Activated T-helper 1 cell treated with anti-CD3 and anti-CD28 coated beads, Interleukin-2, amount 50 U/mL, for 16 hours (primary cell): ENCODE measurements at places on chromosomes 2 and 18.

DNA sequence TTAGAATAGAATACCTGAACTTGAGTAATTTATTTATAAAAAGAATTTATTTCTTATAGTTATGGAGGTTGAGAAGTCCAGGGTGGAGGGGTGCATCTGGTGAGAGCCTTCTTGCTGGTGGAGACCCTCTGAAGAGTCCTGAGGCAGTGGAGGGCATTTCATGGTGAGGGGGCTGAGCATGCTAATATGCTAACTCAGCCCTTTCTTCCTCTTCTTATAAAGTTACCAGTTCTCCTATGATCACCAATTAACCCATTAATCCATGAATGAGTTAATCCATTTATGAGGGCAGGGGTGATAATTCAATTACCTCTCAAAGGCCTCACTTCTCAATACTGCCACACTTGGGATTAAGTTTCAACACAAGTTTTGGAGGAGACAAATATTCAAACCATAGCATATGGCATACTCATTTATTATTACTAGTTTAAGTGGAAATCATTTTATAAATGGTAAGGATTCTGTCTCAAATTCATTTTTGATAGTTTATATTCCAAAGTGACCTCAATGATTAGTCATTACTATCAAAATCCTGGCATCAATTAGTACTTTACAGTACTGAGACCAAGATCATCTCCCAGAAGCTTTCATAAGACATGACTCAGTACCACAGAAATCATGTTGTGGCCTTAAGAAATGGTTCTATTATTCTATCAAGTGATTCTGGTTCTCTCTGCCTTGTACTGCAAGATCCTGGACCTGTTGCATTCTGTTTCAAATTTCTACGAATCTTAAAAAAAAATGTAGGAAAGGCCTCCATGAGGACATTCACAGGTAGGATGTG is 5.5 kb downstream of the ZNF396 start:
- no peak for DNase-seq

GRCh38 chr2:148162871-148163270 is 142.0 kb downstream of the MBD5 start:
- no peak for DNase-seq

DNA sequence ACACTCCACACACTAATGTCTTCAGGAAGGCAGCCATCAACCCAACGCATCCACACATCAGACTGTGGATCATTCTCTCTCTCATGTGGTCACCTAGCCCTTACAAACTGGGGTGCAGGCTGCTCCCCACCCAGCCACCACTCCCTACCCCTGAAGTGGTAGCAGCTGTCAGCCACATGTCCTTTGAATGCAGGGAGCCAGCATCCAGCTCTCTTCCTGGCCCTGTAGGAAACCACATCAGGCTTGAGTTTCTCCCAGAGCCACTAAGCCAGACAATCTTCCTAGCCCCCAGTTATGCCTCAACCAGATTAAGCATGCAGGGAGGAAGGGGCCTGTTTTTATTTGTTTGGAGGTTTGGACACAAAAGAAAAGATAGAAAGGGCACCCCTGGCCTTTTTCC is 52.8 kb upstream of the SPP2 start:
- no peak for DNase-seq

DNA sequence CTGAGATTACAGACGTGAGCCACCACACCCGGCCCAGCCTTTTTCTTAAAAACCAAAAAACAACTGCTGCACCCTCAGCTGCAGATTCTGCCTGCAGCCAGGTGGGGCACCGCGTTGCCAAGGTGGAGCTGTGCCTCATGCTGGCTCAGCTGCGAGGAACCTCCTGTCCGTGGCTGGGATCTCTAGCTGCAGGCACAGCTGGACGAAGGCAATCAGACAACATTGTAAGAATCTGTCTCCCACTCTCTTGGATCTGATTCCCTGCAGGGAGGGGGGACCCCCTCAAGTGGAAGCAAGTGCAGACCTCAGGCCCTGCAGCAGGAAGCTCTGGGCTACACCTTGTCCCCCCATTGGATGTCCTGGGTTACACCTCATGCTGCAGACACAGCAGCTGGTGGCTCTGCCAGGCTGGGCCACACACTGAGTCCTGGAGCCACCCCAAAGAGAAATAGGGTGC is 24.1 kb downstream of the CIDEA start:
- no peak for DNase-seq

DNA sequence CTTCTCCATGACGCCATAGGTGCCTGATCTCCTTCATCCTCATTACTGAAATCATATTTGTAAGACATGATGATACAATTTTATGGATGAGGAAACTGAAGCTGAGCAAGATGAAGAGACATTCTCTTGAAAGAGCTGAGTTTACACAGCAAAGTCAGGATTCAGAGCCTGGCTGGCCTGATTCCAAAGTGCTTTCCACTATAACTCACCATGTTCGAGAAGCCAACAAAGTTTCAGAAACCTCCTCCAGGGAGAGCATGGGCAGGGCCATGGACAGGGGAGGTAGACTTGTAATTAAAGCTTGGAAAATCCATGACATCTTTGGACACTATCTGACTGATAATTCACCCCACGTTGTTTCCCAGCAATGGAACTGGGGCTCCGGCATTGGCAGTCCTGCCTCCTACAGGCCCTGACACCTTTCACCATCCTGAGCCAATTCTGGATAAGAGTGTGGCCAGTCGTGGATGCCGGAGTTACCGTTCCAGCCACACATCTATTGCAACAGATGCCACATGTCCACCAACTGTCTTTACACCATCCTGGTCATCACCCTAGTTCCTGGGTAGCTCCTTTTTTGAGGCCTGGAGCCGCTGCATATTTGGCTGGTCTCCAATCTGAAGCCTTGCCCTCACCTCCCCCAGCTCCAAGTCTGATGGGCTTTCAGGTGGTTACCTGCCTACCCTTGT is 85.0 kb upstream of the PPP1CB start:
- no peak for DNase-seq

DNA sequence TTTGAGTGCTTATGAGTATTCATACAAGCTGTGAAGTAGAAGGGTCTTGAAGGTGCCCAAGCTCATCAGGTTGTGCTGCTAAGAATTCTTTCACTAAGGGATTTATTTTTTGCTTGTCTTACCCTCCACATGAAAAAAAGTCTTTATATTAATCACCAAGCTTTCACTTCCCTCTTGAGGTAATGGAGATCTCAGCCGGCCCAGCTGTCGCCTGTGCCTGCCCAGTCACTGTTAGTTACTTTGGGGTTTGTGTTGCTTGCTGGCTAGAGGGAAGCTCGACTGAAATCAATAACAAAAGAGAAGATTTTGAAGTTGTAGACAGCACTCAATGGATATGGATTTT is 21.9 kb downstream of the MC2R start:
- no peak for DNase-seq

DNA sequence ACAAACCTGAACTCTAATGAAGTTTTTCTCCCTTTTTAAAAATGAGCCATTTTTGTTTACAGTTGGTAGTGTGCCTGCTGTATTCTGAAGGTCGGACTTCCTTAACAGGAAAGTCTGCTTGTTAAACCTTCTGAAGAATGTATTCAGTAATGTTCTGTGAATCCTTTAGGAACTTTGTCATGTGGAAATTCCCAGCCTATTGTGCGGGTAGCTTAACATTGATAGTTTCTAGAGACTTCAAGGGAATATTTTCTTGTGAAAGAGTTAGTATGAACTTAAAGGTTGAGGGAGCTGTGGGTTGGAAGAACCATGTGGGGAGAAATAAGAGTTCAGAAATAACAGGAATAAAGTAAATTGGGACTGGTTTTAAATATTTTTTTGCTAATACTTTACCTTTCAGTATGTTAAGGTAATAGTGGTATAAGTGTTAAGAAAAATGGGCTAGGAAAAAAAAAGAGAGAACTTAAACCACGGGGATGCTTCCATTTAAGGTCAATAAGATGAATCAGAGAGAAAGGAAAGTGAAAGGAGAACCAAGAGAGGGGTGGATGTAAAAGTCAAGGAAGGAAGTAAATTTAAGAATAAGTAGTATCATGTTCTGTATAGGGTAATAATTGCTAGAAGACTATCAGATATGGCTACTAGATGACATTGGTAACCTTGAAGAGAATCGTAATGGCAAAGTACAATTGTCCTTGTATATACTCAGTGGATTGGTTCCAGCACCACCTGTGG is 90.5 kb downstream of the PMS1 start:
- DNase-seq: no peak

DNA sequence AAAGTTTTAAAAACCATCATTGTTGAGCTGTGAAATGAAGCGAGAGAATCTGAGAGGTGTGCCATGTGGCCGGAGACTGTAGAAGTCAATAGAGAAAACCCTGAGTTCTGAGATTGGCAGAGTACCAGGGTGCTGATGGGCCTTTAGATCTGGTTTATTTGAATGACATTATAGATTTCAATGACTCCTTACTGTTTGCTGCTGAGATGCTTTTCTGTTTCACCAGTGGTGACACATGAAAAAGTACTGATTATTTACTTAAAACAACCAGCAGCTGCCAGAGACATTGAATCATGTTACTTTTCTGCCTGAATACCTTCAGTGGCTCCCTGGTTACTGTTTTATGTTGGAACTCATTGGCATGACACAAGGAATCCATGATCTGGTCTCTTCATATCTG is 602.7 kb upstream of the ZNF804A start:
- DNase-seq: no peak

GRCh38 chr2:71538656-71539265 is 85.4 kb downstream of the DYSF start:
- no peak for DNase-seq

GRCh38 chr2:75561566-75562512 is 1.1 kb upstream of the EVA1A start:
- no peak for DNase-seq

DNA sequence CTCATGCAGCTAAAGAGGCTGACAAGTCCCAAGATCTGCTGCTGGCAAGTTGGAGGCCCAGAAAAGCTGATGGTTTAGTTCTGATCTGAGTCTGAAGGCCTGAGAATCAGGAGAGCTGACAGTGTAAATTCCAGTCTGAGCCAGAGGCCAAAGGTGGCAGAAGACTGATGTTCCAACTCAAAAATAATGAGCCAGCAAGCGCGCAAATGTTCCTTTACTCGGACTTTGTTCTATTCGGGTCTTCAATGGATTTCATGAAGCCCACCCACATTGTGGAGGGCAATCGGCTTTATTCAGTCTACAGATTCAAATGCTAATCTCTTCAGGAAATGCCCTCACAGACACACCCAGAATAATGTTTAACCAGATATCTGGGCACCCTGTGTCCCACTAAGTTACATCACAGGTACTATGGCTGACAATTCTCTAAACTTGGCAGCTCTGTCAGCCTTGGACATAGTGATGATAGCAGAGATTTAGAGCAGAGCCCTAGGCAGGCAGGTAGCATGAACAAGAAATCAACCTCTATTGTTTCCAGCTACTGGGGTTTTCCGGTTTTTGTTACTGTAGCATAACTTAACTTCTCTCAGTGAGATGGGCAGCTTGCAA is 318.5 kb downstream of the HRH4 start:
- DNase-seq: no peak
